ENCODE measurements at places on chromosomes 13 and 19.

- DNase-seq = no peak
Measured at GRCh38 chr19:7650148-7650547, 13.2 kb downstream of the STXBP2 start.

- peak; percentile 67 for DNase-seq
Measured at GRCh38 chr19:35154525-35155406, at the start of gene FXYD5. Gene FXYD5, plus strand, starts transcription at chr19:35154735. Its CDS starts 816 bp downstream, at chr19:35155551.

- peak; percentile 25 for DNase-seq
Measured at GRCh38 chr19:17052439-17052838, 22.8 kb downstream of the HAUS8 start.

GRCh38 chr13:111404746-111405145 is 84.3 kb downstream of the TEX29 start:
- DNase-seq = no peak

Measured in CD4-positive, alpha-beta T cell treated with Interleukin-4 for 4 hours (primary cell).